ENCODE measurements at places on chromosomes 3 and 15.

DNA sequence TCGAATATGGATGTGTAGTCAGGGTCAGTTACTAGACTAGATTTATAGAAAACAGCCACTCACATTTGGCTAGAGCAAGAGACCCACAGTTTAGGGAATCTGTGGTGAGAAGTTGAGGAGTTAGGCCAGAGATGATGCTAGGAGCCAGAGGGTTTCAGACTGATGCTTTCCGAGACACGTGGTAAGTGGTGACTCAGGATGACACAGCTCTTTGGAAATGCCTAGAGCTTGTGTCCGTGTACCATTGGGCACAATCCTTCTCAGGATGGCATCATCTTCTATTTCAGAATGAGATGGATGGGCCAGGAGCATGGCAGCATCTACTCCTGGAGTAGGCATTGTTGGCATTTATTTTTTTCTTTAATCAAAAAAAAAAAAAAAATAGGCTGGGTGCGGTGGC is 28.5 kb downstream of the PTPRG start:
- no peak for DNase-seq
- H3K36me3 ChIP-seq = no peaks in the 10 kb centered on the region
- no peaks in the 10 kb centered on the region for H3K27me3 ChIP-seq

DNA sequence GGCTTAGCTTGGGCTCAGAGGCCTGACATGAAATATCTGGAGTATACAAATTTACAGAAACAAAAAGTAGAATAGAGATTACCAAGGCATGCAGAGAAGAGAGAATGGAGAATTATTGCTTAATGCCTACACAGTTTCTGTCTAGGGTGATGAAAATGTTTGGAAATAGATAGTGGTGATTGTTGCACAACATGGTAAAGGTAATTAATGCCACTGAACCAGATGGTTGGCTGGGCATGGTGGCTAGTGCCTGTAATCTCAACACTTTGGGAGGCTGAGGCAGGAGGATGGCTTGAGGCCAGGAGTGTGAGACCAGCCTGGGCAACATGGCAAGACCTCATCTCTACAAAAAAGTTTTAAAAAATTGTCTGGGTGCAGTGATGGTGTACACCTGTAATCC is 46.6 kb upstream of the OSBPL11 start:
- no peak for DNase-seq
- no peaks in the 10 kb centered on the region for H3K4me1 ChIP-seq
- no peaks in the 10 kb centered on the region for H3K36me3 ChIP-seq
- no peak overlapping the region for H3K4me3 ChIP-seq
- no peak overlapping the region for H3K27ac ChIP-seq

GRCh38 chr3:16329826-16330129 is 64.8 kb downstream of the OXNAD1 start:
- H3K27ac ChIP-seq = no peak overlapping the region
- H3K36me3 ChIP-seq = peaks cover 29% of the 10 kb centered on the region
- no peaks in the 10 kb centered on the region for H3K27me3 ChIP-seq
- no peaks in the 10 kb centered on the region for H3K4me1 ChIP-seq
- no peak overlapping the region for H3K4me3 ChIP-seq

DNA sequence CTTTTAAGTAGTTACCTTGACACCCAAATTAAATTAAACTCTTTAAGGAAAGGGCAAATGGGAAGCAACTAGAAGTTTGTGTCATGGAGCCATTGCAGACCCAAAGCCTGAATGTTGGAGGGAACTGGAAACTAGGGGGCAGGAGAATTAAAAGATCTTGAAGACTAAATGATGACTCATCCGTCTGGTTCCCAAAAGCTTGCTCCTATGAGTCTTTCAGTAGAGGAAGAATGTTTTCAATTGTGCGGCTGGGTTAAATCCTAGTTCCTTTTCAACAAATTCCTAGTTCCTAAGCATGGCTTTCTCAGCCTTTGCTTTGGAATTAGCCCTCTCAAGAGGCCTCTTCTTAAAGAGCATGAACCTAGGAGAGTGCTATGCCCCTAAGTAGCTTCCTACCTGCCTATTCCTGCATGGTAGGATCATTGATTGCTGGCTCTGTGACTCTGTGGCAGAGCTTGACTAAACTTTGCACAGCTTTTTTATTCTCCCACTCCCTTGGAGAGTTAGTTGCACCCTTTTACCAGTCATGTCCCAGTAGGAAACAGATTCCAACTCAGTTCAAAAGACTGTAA is 17.7 kb downstream of the CLEC3B start:
- no peak for DNase-seq
- H3K36me3 ChIP-seq = no peaks in the 10 kb centered on the region
- H3K27ac ChIP-seq = no peak overlapping the region
- H3K27me3 ChIP-seq = no peaks in the 10 kb centered on the region
- H3K4me1 ChIP-seq = peaks cover 2% of the 10 kb centered on the region
- no peak overlapping the region for H3K4me3 ChIP-seq

DNA sequence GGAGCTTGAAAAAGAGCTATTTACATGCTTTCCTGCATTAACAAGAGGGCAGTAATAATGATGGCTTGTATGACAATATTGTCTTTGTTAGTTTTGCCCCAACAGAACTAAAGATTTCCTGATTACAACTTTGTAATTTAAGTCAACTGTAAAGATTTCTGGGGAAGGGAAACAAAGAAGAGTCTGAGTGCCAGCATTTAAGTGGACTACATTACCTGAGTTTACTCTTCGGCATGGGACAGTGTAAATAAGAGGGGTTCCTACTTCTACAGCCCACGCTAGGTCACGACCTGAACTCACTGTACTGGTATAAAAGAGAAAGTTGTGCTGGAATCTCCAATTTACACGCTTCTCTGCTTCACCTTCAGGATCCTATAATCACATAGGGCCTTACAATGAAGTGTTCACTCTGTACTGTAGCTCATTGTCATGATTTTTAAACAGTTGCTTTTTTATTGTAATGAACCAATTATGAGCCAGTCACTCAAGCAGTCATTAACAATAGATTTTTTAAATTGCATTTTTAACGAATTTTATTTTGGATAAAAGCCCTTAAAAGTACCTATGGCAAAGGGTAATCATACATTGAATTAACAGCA is 39.6 kb downstream of the DPH6 start:
- no peak overlapping the region for H3K4me3 ChIP-seq
- no peak overlapping the region for H3K27ac ChIP-seq
- no peaks in the 10 kb centered on the region for H3K36me3 ChIP-seq
- DNase-seq = no peak
- peaks cover 3% of the 10 kb centered on the region for H3K4me1 ChIP-seq

DNA sequence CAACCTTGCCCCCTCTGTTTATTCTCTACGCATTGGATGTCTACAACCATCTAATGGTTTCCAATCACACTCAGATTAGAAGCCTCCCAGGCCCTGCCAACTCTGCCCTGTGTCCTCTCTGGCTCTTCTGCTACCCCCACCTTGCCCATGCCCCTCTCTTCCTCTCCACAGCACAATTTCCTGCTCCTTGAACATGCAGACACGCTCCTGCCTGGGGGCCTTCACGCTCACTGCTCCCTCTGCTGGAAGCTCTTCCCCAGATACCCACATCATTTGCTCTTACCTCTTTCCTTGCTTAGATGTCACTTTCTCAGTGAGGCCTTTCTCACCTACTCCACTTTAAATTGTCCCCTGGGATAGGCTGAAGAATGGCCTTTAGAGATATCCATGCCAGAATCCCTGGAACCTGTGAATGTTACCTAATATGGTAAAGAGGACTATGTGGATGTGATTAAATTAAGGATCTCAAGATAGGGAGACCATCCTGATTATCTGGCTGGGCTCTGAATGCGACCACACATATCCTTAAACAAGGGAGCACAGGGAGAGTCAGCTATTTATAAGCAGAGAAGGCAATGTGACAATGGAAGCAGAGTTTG is 9.9 kb downstream of the KY start:
- no peak overlapping the region for H3K4me3 ChIP-seq
- no peaks in the 10 kb centered on the region for H3K4me1 ChIP-seq
- no peaks in the 10 kb centered on the region for H3K36me3 ChIP-seq
- no peak overlapping the region for H3K27ac ChIP-seq

Data from glutamatergic neuron (in vitro differentiated cells).